ENCODE measurements at places on chromosomes 5 and 9. TPM values are rescaled to one million over a fixed set of nuclear protein-coding genes. Genes with fewer than 3 reads are reported as not detected.

The PCDHB9 gene
- total RNA-seq, result 0.40 TPM

The ZBTB6 gene
- 19.8 TPM for total RNA-seq

The C8G gene
- not detected for total RNA-seq

The TCF7 gene
- total RNA-seq, result not detected

The CCDC69 gene
- 1.9 TPM for total RNA-seq

- DNase-seq, result no peak
These were observed 53.4 kb downstream of the OR2K2 start for GRCh38 chr9:111276431-111277128.

GRCh38 chr5:167319243-167319642, 972.2 kb upstream of the WWC1 start:
- no peak for DNase-seq

GRCh38 chr9:27110181-27110580, 1.2 kb downstream of the TEK start:
- DNase-seq, result no peak

- DNase-seq, result no peak
These were observed 17.9 kb downstream of the NIPAL4 start for GRCh38 chr5:157477814-157478494.

DNA sequence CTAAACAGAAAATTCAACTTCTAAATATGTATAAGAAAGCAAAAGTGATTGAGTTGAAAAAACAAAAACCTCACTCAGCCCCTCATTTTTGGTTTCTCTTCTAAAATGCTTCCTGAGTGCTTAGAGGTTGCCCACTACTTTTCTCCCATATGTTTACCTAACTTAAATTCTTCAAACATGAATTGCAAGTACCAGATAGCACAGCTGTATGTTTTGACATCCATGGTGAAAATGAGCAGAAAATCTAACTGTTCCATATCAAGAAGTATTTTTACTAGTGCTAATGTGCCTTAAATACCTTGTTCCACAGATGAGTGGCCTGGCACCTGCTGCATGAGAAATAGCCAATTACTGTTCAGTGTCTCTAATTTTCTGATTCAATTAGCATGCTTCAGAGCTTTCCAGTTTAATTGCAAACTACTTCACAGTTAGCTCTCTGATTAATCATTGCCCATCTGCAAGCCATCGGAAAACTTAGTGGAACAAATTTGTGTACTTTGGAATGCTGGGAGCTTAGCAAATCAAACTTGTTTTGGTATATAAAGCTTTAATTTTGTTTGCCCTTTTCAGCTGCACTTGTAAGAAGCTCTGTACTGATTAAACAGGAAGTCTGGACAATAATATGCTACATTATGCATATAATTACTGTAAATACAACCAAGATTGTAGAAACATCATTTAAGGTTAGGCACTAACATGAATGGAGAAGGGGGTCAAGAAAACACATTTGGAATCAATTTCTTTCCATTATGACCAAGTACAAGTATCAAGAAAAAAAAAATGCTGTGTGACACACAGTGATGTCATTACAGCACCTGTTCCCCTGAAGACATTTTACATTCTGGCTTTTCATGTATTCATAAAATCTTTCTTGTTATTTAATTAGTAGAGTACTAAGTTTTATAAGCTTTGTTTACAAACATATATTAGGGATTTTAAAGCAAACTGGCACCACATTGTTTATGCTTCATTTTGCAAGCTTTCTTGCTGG, 65.6 kb downstream of the POU5F2 start:
- no peak for DNase-seq

DNA sequence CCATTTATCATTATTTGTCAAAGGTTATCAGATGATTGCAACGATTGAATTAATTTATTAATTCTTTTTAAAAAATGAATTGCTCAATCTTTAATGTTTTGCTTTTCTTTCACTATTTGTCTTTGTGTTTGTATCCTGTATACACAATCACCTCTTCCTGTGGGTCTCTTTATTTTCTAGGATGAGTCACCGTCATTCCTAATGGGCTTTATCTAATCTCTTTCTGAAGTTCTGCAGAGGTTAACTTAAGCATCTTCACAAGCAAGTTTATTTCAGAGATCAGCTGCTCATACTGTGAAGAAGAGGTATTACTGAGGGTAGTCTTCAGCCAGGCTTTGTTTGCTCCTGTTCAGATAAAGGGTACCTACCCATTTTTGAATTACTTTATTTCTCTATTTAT, 323.9 kb downstream of the NNT start:
- no peak for DNase-seq

DNA sequence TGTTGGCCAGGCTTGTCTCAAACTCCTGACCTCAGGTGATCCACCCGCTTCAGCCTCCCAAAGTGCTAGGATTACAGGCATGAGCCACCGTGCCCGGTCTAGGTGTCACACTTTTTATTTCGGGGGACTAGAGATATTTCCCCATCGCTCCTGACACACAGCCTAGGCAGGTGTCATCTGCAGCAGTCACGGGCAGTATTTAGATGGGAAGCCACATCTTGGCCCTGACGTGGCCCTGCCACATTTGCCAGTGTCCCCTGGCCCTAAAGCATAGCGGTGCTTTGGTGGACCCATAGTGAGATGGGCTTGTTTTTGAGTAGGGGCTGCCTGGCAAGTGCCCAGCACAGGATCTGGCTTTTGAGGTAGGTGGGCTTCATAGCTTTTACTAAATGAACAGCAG, 45.0 kb upstream of the LRRTM2 start:
- no peak for DNase-seq

DNA sequence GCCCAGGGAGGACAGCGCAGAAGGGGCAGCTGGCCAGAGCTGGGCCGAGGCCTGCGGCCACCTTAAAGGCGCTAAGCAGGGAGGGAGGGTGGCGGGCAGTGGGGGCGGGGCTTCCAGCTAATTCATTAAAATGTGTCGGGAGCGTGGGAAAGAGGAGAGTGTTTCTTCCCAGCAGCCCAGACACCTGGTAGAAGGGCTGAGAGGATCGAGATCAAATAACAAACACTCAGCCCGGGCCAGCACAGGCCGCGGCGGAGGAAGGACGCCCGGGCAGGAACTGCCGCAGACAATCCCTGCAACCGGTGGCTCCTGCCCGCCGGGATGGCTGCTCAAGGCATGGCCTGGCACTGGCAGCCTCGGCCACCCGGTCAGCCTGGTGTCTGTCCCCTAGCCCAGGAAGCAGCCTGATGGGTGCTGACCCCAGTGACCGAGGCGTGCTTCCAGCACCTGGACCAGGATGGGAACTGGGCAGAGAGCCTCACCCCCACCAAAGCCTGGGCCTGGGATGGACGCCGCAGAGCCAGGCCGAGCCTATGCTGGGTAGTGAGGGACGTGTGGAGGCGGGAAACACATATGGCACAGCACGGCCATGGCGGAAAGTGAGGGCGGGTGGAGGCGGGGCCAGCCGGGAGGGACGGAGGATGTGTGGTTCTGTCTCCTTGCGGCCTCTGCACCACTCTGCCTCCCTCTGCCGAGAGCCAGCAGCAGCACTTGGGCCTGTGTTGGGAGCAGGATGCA, 3.2 kb upstream of the NRARP start:
- DNase-seq, result no peak

GRCh38 chr5:107254214-107254901, 416.4 kb downstream of the EFNA5 start:
- DNase-seq, result no peak

DNA sequence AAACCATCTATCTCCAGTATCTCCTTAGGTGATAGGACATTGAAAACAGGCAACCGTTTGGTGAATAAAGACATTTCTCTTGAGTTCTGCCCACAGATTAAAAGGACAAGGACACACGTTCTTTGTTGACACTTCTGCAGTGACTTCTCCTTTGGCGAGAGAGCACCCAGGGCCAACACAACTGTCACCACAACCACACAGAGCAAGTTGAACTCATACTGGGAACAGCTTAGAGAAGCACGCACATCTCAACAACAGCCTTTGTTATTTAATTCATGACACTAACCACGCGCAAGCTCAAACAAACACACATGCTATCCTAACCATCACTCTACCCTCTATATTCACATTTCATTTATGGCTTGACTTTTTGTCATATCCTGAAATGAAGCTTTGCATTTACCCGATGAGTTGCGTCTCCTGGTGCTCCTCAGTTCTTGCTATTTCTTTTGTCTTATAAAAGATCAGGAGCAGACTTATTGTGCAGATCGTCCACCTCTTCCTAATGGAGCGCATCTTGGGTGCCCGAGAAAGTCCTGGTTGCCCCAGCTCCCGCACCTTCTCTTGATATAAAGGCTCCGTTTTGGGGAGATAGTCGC, 543 bp downstream of the ST8SIA4 start:
- DNase-seq, result no peak

DNA sequence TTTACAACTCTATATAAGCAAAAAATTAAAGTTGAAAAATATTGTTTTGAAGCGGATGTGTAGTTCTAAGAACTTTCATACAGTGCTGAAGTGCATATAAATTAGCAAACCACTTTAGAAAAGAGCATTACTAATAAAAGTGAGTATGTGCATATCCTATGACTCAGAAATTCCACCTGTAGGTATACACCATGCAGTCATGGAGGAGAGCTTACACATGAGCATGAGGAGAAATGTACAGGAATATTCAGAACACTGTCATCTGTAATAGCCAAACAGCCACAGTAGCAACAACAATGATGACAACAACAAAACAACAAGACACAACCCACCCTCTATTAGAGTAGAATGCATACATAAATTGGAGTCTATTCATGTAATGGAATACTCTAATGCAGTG, 138.2 kb upstream of the ARRDC3 start:
- DNase-seq, result no peak

GRCh38 chr5:137223324-137224295, 275.5 kb downstream of the SPOCK1 start:
- no peak for DNase-seq

- DNase-seq, result no peak
These were observed 2.4 kb upstream of the BTF3 start for GRCh38 chr5:73495772-73496335.

DNA sequence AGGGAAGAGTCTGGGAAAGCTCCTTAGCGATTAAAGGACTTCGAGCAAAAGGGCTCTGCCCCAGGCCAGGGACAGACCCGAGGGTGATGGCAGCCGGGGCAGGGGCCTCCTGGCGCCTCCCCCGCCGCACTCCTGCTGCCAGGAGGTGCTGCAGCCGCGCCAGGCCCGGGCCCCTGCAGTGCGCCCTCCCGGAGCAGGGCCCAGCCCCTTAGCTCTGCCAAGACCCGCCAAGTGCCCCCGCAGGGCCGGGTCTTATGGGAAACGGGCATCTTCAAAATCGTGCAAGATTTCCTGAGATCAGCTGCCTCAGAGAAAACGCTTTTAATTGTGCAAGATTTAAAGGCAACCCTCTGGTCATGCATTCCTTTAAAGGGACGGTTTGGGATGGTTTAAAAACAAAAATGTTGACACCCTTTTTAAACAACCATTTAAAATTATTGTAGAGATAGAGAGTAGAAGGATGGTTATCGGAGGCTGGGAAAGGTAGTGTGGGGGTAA, 52.4 kb downstream of the CDC14B start:
- DNase-seq, result no peak

GRCh38 chr5:71600783-71601182, 13.6 kb downstream of the MCCC2 start:
- no peak for DNase-seq
